Hepatocyte (in vitro differentiated cells): ENCODE measurements at places on chromosomes 1 and 21.

- no peak for DNase-seq
These were observed 6.8 kb upstream of the KPNA6 start for GRCh38 chr1:32100807-32101708.

- DNase-seq: no peak
These were observed 105.5 kb downstream of the HIVEP3 start for GRCh38 chr1:41813226-41813625.

- no peak for DNase-seq
These were observed 22.4 kb upstream of the COL6A1 start for GRCh38 chr21:45959182-45959581.

- DNase-seq: no peak
These were observed 11.4 kb downstream of the SAMD11 start for GRCh38 chr1:934991-935750.

- DNase-seq: no peak
These were observed 20.6 kb upstream of the TTC34 start for GRCh38 chr1:2821966-2822620.

- no peak for DNase-seq
These were observed 158.4 kb downstream of the GABPA start for GRCh38 chr21:25893191-25893590.

- DNase-seq: no peak
These were observed 2.2 kb downstream of the PRKAB2 start for GRCh38 chr1:147169840-147170674.
